ENCODE measurements at places on chromosomes 7 and 10. TPM values are rescaled to one million over a fixed set of nuclear protein-coding genes. Genes with fewer than 3 reads are reported as not detected.

TSPAN13 gene
- polyA plus RNA-seq, result 29.5 TPM

DNA sequence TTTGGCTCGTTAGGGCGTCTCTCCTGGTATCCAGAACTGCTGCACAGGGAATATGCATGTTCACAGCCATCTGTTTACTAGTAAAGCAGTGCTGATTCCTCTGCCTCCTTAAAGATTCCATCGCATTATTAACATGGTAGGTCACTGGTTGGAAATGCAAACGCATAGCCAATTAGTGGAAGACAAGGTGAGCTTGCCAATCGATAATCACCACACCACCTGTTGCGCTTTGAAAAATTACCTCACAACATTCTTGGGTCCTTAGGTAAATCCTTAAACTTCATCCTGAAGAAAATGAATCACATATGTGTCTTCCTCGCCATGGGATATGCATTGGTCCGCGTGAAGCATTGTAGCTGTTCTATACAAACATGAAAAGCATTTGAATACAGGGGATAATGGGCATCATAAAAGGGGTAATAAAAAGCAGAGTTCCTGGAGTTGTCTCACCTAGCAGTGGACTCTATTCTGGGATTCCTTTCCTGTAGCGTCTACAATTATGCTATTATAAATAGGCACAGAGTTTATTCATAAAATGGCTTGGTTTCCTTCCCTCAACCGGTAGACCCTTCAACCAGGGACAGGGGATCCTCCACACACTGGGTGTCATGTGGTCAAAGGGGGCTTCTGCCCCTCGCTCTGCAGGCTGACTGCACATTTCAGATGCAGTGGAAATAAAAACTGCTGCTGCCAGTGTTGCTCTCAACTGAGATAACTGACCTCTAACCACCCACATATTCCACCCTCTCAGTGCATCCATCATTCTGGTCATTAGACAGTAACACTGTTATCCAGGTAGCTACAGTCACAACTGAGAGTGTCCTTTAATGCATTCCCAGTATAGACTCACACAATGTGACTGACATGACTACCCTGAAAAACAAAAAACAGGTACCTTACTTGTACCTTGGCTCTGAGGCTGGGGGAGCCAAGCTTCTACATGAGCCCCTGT is 389.2 kb upstream of the NFE2L3 start:
- DNase-seq, result no peak

GRCh38 chr10:72310636-72311035 is 36.9 kb downstream of the DDIT4 start:
- DNase-seq, result no peak

LRIT1 gene
- not detected for polyA plus RNA-seq

DNA sequence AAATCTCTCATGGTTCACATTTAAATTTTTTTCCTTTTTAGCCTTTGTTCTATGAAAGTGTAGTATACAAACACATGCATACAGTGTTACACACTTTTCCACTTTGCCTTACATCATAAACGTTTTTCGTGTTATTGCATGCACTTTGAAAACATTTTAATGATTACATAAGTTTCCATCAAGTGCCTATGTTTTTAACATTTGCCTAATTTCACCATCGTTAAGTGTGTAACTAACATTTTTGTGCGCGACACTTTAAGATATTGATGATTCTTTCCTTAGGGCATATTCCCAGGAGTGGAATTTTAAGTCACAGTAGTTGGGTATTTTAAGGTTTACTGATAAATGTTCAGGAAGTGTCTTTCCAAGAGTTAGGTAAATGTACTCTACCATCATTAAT is 1.5 kb upstream of the FRAT2 start:
- no peak for DNase-seq

DNA sequence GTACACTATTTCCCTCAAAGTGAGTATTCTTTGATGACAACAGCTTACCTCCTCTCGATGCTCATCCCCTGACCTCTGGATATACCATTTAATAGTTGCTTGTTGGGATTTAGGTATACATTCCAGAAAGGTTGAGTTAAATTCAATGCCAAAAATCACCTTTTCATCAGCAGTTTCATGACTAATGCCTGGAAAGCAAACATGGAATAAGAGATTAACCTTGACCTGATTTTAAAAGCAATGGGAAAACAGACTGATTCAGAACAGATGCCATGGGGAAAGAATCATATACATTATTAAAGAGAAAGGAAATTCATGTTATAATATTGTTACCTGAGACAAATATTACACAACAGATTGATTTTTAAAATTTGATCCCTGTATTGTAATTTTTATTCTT is 180.1 kb downstream of the SEMA3D start:
- no peak for DNase-seq

GRCh38 chr7:116670409-116671015 is 1.5 kb upstream of the MET start:
- no peak for DNase-seq

GRCh38 chr7:45660201-45660900 is 86.2 kb downstream of the ADCY1 start:
- no peak for DNase-seq

TRIM24 gene
- polyA plus RNA-seq, result 56.9 TPM

GRCh38 chr7:26925768-26926167 is 61.4 kb upstream of the SKAP2 start:
- no peak for DNase-seq

- no peak for DNase-seq
Measured at GRCh38 chr7:124403587-124403986, 362.0 kb downstream of the GPR37 start.

- no peak for DNase-seq
Measured at GRCh38 chr7:116500078-116500853, 728 bp downstream of the CAV2 start.

DNA sequence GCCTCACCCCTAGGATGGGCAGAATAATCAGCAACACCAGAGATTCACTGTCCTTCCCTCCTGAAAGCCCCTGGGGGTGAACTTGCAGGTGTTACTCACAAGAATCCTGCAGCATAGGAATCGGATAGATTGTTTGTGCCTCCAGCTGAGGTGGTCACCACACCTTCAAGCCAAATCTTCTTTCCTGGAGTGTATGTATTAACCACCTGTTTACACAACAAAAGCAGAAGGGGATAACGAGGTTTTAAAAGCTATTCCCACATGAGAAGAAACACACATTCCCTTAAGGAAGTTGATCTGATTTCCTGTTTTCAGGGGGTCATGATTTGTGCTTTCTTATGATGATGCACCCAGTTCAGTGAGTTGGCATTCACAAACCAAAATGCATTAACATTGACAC is 173.8 kb upstream of the HPS1 start:
- DNase-seq, result no peak

DNAH11 gene
- 2.0 TPM for polyA plus RNA-seq

RADIL gene
- 1.5 TPM for polyA plus RNA-seq
